ENCODE measurements at places on chromosomes 7 and 10. TPM values are rescaled to one million over a fixed set of nuclear protein-coding genes. Genes with fewer than 3 reads are reported as not detected.

NEUROG3 gene
- not detected for total RNA-seq

GRCh38 chr10:118573512-118573911 is 21.9 kb downstream of the PRLHR start:
- DNase-seq: no peak

DNA sequence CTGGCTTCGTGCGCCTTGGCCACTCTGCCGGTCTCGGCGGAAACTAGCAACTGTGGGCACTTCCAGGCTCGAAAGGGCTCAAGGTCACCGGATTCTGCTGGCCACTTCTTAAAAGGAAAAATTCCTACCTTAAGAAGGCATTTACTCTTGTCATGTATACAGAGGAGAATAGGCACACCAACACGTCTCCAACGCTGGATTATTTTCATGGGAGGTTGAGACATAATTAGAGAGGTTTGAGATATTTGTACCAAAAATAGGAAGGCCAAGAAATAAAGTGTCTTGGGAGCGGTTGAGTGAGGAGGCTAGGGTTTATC is 4.5 kb upstream of the CYP26A1 start:
- no peak for DNase-seq

GRCh38 chr7:39714447-39715091 is 91.2 kb downstream of the RALA start:
- DNase-seq: no peak

DNA sequence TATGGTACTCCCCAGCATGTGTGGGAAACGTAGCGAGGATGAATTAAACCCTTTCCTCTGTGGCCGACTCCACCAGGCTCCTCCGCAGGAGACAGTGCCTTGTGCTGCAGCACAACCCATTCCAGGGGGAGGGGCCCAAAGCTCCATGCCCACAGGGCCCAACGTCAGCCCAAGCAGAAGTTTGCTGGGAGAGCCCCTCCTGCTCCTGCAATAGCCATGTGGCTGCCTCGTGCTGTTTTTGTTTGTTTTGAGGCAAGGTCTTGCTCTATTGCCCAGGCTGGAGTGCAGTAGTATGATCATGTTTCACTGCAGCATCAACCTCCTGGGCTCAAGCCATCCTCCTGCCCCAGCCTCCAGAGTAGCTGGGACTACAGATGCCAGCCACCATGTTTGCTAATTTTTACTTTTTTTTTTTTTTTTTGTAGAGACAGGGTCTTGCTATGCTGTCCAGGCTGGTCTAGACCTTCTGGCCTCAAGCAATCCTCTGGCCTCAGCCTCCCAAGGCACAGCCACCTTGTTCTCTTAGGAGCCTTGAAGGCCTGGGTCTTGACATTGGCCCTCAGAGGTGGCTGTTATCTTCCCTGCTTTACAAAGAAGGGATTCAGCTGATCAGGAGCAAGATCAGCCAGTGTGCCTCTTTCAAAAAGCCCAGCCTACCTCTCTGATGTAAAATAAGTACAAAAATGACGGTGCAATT is 102.8 kb downstream of the DYNC2I1 start:
- DNase-seq: no peak

- DNase-seq: no peak
Observed at GRCh38 chr7:95394370-95394769, 1.8 kb downstream of the PON3 start.

GRCh38 chr7:38817526-38817925 is 91.5 kb downstream of the VPS41 start:
- DNase-seq: no peak

- no peak for DNase-seq
Observed at GRCh38 chr10:132515811-132516726, 21.5 kb upstream of the INPP5A start.

DNA sequence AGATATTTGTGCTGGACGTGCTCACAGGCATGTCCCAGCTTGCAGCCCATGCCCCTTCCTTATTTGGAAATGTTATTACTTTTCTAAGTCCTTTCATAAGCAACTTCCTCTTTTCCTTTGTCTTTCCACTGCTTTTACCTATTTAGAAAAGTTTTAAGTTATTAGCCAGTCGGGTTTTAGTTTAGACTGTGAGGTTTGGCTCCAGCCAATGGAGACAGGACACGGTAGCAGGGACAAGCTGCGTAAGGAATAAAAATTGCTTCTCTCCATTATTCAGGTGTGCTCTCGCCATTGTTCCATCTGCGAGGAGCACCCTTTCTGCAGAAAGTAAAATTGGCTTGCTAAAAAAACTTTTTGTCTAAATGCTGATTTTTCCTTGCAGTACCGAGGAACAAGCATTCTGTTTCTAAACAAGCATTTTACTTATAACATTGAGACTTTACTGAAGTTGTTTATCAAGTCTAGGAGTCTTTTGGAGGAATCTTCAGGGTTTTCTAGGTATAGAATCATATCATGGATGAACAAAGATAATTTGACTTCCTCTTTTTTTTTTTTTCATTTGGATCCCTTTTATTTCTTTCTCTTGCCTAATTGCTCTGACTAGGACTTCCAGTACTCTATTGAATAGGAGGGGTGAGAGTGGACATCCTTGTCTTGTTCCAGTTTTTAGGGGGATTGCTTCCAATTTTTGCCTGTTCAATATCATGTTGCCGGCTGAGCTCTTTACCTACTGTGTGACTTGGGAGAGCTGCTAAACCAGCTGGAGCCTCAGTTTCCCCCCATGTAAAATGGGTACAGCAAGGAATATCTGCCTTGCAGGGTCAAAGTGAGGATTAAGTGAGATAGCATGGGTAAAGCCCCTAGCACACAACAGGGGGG is 63.8 kb downstream of the ALOX5 start:
- no peak for DNase-seq

GRCh38 chr10:101047268-101047667 is 14.5 kb upstream of the KAZALD1 start:
- DNase-seq: no peak

DNA sequence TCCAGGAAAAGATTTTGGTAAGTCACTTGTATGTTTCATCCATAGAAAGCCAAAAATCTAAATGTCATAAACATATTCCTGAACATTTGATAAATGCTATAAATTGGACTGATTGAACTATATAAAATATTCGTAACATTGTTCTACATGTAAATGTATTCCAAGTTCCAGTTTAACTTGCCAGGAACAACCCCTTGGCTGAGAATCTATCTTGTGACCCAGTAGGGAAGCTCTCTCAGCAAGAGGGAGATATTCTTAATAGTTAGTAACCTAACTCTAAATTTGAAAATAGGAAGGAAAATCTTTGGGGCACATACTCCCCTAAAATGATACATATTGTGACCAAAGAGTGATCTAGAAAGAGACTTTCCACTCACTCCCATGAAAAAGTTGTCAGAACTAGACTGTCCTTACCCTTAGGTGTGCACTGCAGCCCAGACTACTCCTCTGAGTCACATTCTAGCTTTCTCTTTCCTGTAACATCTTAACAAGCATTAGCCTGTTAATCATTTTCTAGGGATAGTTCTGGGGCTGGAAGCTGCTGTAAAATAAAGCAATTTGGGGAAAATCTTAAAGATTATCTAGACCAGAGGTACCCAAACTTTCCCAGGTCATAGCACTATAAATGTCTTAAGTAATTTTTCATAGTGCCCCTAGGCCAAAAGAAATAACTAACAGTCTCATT is 73.7 kb upstream of the SKAP2 start:
- DNase-seq: no peak

DNA sequence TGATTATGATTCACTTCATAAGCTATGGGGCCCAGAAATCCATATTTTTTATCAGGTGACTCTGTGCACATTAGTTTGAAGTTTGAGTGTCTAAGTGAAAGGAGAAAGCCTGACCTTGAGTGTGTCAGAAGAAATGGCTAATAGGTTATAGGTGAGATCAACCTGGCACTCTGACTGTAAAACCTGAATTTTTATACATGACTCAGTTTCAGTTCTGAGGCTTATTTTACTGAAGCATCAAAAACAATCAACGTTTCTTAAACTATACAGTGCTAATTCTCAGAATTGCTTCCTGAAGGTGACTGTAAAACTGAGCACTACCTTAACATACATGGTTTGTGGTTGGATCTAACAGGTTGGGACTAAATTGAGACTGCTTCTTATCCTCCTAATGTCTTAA is 159.4 kb upstream of the AHR start:
- no peak for DNase-seq

- DNase-seq: peak; percentile 78
Observed at GRCh38 chr7:18666107-18666728, 170.7 kb downstream of the HDAC9 start.

- DNase-seq: no peak
Observed at GRCh38 chr10:110901954-110902819, 16.8 kb downstream of the BBIP1 start.

DNA sequence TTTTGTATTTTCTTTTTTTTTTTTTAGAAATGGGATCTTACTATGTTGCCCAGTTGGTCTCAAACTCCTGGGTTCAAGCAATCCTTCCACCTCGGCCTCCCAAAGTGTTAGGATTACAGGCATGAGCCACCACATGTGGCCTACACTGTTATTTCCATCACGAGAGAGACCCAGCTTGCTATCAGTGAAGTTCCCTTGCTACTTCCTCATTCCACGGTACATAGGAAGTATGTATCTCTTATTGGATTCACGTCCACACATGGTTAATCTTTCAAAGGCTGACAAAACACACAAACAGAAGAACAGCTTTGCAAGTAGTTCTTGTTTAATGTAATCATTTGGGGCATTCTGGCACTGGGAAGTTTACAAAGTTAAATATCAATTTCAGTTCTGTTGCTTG is 50.9 kb downstream of the DCLRE1A start:
- no peak for DNase-seq
